ENCODE measurements at places on chromosomes 7 and 10.

- no peak for DNase-seq
Measured at GRCh38 chr7:26376175-26376917, 84.7 kb downstream of the SNX10 start.

DNA sequence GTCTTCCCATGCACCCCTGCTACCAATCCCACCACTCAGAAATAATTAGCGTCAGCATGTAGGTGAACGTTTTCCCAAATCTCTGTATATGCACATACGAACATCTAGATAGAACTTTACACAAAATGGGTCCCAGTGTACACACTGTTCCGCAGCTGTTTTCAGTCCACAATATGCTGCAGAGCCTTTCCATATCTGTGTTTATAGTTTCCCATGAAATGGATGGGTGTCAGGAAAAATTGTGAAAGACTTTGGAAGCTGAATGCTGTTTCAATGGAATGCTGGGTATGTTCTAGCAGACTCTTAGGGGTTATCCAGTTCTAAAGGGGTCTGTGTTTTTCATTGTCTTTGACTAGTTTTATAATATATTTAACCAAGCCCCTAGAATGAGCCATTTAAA, 13.8 kb downstream of the GRK5 start:
- DNase-seq: no peak

GRCh38 chr10:116646502-116646901, 25.7 kb downstream of the PNLIPRP2 start:
- DNase-seq: no peak

GRCh38 chr7:72152161-72153131, 259.7 kb downstream of the CALN1 start:
- no peak for DNase-seq

- no peak for DNase-seq
Measured at GRCh38 chr10:26855186-26855585, 5.6 kb downstream of the ABI1 start.

GRCh38 chr10:78578929-78579328, 489.8 kb upstream of the ZMIZ1 start:
- DNase-seq: no peak

DNA sequence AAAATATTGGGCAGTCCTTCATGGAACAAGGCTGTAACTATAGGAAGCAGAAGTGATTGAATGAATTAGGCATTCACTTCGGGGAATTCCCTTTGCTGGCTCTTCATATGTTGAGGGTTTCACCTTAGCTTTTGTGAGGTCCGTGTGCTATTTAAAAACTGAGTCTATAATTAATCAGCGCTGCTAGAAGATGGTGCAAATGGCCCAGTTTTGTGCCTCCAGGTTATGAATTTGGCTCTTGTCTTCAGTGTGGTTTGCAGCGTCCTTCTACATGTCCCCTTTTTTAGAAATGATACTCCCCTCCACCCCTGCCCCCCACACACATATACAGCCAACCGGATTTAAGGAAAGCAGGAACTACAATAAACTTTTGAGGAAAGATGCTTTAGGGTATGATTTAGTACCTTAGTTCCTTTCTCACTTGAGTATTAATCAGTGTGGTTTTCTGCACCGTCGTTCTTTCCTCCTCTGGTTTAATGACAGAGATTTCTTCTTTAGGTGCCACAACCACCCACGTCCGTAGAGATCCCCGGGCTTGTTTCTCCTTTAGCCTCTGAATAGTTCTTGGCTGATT, 110.6 kb upstream of the SAMD8 start:
- no peak for DNase-seq

DNA sequence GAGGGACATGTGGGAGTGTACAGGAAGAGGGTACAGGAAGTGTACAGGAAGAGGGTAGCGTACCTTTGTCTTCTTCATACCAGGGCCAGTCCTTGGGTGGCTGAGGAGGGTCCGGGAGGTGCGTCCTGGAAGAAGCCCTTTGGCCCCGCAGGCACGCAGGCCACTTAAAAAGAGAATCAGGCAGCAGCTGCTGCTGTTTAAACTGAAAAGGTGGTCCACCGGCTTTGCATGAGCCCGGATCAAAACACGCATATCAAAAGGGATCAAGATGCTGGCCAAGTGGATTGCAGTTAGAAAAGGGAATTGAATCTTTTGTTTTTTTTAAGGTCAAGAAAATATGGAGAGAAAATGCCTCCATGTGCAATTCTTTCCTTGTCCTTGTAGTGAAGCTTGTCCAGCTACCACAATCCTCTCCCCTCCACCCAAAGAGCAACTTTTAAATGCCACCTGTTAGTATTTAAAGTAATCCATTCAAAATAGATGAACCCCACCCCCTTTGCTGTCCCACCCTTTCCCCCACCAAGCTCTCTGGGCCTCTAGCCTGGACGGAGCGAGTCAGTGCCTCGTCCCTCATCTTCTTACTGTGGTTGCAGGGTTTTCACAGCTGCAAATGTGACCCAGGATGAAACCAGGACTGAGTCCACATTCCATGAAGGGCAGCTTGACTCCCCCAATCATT, 142.8 kb downstream of the GLCCI1 start:
- no peak for DNase-seq

- no peak for DNase-seq
Measured at GRCh38 chr10:118672766-118673715, 77.6 kb upstream of the PRLHR start.

DNA sequence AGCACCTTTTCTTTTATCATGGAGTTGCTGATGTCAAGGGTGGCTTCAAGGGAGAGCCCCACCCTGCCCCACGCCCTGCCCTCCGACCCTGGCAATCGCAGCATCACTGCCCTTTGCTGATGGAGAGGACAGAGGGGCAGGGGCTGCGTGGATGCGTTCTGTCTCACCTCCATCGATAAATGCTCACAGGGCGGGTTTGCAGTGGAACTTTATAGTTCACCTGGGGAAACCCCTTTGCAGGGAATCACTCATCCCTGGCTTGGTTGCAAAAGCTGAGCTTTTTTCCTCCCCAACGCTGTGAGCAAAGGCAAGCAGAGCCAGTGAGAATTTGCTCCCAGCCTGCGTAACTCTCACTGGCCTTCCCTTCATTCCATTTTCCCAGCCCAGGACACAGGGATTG, 176.8 kb downstream of the WDR37 start:
- DNase-seq: no peak
